ENCODE measurements at places on chromosomes 13 and 19. TPM values are rescaled to one million over a fixed set of nuclear protein-coding genes. Genes with fewer than 3 reads are reported as not detected.

DNA sequence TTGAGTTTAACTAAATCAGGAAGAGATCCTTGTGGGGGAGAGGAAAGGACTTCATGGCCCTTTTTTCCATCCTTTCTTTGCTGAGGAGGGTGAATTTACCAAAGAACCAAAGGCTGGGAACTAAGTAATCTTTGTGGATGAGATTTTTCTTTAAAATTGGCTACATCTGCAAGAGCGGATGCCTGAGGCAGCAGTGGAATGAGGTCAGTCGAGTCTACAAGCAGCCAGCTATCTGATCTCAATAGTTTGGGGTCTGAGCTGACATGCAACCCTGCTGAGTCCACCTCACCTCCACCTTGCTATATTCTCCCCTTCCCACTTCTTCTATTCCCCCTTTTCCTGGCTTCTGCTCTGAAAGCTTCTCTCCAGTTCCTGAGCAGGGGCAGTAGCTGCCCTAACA is 3.6 kb upstream of the DNAJC15 start:
- DNase-seq: no peak

DNA sequence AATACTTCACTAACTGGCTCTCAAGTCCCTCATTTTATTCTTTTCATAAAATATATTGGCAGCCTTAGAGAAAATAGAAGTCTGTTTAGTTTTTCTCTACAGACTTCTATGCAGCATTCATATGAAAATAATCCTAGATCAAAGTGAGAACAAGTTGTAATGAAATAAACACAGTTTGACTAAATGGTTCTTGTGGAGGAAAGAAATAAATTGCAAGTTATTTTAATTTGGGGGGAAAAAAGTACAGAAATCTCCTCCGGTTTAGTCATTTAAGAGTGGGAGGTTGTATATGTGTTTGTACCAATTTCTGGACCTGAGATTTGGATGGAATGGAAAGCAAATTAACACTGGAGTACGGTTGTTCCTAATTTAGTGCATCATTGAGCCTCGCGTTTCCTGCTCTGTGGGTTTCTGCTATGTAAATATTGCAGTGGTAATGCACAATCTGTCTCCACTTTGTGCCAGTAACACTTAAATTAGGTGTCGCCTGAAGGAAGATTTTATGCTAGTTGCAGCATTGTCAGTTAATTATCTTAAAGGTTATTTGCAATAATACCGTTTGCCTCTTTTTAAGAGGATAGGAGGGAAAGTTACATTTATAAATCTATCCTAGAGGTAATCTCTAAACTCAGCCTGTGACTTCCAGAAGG is 100.2 kb downstream of the ZIC5 start:
- no peak for DNase-seq

DNA sequence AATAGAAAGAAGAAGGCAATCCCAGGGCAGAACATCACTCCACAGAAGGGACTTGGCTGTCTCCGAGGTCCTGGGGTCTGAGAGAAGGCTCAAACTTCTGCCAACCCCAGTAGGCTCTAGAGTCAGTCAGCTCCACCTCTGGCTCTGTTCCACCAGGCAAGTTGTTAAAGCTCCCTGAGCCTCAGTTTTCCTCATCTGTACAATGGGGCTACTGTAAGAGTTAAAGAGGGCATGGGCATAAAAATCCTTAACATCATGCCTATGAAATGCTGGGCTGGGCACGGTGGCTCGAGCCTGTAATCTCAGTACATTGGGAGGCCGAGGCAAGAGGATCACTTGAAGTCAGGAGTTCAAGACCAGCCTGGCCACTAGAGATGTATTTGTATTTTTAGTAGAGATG is 5.1 kb downstream of the UNC13A start:
- no peak for DNase-seq

GRCh38 chr19:19278315-19278714 is 5.2 kb upstream of the TM6SF2 start:
- no peak for DNase-seq

DNA sequence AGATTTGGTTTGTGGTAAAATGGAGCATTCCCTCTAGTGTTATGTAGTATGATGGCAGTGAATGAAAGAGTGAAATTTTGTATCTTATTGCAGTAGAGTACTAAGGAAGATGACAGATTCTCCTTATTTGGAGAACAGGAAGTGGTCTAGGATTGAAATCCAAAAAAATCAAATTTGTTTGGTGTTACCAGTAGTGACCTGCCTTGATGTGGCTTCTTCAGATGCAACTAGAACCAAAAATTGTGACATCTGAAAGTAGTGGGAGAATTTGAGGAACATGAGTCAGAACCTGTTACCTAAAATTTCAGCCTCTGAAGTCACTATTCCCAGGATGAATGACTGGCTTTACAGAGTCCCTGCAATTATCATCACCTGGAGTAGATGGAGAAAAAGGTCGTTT is 165.9 kb downstream of the KLF5 start:
- peak; percentile 35 for DNase-seq

DNA sequence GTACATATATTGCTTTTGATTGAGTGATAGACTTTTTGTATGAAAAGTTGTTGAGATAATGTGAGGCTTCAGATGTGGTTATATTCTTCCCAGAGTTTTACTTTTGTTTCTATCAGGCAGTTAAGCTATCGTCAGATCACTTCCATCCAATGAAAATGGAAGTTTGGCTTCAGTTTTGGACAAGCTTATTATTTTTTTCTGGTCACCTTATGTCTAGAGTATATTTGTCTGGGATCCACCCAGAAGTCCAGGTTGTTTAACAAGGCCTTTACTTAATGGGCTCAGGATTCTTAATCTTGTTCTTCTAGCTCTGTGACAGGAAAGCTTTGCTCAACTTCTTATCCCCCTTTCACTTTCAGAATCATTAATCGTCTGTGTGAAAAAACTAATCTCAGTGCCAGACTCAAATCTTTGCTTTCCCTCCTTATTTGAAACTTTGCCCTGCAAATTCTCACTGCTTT is 150.9 kb downstream of the PDS5B start:
- peak; percentile 6 for DNase-seq

SCEL gene
- not detected for total RNA-seq

- DNase-seq: peak; percentile 15
Measured at GRCh38 chr19:23882493-23882892, 32.2 kb upstream of the ZNF726 start.

ZNF583 gene
- 2.1 TPM for total RNA-seq

GRCh38 chr13:20185366-20186056 is 7.2 kb downstream of the GJB2 start:
- no peak for DNase-seq

DNA sequence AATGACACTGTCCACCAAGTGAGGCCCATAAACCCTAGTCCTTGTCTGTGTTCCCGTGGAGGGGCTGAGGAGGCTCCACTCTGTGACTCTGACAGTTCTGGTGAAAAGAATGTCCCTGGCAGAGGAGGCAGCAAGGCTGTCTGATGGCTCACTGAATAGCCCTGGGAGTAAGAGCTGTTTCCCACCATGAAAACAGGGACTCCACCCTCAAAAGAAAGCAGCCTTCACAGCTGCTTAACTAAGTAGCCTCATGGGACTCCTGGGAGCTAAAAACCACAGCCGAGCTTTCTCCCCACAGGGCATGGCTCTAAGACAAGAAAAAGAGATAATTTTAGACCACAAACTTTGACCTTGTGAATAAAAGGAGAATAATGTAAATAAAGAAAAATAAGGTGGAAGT is 135.1 kb upstream of the FRY start:
- DNase-seq: peak; percentile 88

POU2F2 gene
- 2.4 TPM for total RNA-seq

KLK15 gene
- not detected for total RNA-seq

DNA sequence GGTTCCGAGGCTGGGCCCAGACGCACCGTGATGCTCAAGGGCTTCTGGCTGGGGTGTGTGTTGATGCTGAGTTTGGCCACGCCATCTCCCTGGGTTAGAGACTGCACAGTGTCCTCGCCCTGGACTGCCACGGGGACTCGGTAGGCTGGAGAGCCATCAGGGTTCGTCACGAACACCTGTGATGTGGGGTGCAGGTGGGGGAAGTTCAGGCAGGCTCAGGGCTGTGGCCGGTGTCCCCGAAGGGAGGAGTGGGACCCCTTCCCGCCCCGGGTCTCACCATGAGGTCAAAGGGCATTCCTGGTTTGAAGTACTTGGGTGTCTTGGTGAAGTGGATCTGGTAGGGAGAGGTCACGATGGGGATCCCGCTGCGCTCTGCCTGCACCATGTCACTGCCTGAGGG is 8.2 kb downstream of the C3 start:
- DNase-seq: no peak

- DNase-seq: no peak
Measured at GRCh38 chr13:59659981-59660380, 503.7 kb downstream of the DIAPH3 start.

- DNase-seq: no peak
Measured at GRCh38 chr13:68929075-68929745, 1178.4 kb upstream of the ATXN8OS start.

DNA sequence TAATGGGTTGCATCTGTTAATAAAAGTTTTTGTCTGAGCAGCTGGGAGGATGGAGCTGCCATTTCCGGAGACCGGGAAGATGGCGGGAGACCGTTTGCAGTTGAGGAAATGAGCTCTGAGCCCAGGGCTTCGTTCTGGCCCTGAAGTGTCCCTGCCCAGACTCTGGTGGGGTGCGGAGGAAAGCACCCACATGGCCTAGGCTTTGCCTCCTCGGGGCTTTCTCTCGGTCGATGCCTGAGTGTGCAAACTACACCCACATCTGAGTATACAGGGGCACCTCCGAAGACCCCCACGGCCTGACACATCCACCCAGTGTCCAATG is 15.6 kb upstream of the NANOS3 start:
- DNase-seq: peak; percentile 56

DNA sequence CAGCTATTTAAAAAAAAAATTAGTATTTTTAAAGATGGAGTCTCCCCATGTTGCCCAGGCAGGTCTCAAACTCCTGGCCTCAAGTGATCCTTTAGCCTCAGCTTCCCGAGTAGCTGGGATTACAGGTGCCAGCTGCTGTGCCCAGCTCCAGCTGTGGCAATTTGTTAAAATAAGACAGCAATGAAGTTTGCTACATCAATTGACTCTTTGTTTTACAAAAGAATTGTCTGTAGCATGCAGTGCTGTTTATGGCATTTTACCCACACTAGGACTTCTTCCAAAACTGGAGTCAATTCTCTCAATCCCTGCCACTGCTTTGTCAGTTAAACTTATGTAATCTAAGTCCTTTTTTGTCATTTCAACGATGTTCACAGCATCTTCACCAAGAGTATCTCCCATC is 49.3 kb downstream of the NDFIP2 start:
- DNase-seq: no peak

DNA sequence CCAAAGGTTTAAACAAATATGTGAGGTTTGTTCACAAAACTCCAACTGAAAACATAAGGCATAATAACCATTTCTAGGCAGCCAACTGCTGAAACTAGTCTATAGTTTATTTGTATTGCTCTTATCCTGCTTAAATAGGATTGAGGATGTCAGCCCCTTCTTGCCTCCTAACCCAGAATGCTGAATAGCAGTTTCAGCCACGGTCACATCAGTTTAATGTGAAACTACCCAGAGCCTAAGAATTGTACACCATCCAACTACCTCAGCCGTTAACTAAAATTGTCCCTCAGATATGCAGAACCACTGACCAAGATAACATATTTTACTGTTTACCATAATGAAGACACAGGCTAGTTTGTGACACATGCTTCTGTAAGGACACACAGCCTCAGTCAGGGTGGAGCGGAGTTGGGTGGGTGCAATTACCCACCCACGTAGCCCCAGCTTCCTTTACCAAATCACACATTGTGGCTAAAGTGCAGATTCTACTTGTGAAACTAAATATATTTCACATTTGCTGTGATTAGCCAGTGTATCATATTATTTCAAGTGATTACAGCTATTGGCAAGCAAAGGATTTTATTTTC is 259.9 kb downstream of the EFNB2 start:
- no peak for DNase-seq

ONECUT3 gene
- not detected for total RNA-seq

GRCh38 chr13:38308736-38309135 is 40.9 kb upstream of the UFM1 start:
- no peak for DNase-seq

GRCh38 chr19:803099-803561 is 5.9 kb downstream of the PTBP1 start:
- DNase-seq: no peak

CRX gene
- not detected for total RNA-seq

DNA sequence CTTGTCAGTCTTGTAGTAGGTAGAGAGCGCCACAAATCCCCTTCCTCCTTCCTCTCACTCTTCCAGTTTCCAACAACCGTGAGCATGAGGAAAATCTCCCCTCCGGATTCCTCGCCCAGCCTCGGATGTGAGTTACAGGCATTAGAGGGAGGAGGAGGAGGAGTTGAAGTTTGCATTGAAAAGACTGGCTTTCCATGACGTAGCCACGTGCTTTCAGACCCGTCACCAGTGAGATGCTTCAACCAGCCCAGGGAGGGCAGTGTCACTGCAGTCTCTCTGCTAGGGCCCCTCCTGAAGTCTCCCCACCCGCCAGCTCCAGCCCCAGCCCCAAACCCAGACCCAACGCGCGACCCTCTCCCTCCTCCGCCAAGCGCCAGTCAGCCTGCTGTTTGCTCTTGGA is 442 bp upstream of the FGF14 start:
- no peak for DNase-seq

GRCh38 chr19:56170261-56170660 is 5.5 kb upstream of the GALP start:
- DNase-seq: peak; percentile 73

- no peak for DNase-seq
Measured at GRCh38 chr19:42165146-42165545, 32.9 kb upstream of the POU2F2 start.

DNA sequence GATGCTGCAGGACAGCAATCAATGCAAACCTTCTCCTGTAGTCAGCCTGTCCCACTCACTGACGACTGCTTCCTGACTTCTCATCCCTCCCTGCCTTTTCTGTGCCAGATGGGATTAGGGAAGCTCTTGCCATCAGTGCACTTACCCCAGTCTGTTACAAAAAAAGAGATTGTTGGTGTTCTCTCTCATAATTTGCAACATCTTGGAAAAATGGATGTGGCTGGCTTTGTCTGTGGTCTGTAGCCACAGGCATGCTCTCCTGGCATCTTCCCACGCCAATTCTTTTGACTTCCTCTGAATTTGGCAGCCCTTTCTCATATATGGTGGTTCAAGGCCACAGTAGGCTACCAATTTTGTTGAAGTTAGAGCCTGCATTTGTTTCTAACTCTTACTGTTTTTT is 11.6 kb upstream of the HTR2A start:
- DNase-seq: peak; percentile 71
